Fibroblast of villous mesenchyme (primary cell): ENCODE measurements at places on chromosomes 11 and 22.

DNA sequence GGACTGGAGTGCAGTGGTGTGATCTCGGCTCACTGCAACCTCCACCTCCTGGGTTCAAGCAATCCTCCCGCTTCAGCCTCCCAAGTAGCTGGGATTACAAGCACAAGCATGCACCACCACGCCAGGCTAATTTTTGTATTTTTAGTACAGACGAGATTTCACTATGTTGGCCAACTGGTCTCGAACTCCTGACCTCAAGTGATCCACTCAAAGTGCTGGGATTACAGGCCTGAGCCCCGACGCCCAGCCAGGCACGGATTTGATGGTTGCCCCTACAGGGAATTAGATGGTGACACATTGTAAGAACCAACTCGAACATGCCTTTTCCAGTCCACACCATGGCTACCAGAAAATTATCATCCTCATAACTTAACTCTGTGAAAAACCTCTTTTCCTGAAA, 26.8 kb upstream of the RTL6 start:
- DNase-seq: peak; percentile 44

- DNase-seq: no peak
These were observed 71.3 kb upstream of the CLDN5 start for GRCh38 chr22:19595532-19595931.

DNA sequence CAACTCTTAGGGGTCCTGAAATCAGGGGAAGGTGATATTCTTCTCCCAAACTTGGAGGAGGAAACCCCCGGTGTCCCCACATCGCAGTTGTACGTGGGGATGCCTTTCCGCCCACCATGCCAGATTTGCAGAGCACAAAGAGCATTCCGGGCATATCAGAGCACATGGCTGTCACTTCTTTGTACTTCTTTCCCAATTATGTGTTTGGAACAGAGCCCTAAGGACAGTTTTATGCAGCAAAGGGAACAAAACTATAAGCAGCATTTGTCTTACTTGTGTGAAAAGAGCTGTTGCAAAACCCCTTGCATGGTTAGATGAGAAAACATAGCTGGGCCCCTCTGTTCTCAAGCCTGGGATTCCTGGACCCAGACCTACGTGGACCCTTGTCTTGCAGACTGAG, 41.2 kb downstream of the NTM start:
- no peak for DNase-seq

DNA sequence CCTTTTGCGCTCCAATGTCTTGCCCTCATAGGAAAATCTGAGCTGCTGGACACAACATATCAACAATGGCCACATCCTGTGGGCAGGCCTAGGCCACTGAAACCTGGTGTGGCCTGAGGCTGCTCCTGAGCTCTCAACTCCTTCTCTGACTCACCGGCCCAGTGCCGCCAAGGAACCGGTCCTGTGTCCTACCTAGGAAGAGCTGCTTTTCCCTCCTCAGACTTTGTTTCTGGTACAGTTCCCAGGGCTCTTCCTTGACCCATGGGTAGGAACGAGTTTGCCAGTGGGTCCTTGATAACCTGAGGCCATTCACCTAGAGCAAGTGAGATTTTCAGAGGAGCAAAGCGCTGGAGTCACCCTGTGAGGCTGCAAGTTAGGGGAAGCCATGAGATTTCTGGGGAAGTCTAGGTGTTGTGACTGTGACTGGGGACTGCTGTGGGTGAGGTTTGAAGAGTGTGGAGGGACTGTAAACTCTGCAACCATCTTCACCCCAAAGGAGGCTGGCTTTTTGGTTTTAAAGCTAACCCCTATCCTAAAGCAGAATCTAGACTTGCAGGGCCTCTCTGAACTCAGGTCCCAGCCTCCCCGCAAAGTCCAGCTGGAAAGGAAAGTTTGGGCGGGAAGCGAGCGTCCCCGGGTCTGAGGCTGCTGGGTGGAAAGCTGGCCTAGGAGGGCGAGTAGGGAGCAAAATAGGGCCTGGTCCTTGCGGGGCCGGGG, 12.0 kb upstream of the PAX6 start:
- no peak for DNase-seq

- peak; percentile 23 for DNase-seq
These were observed at the start of gene P2RY2 for GRCh38 chr11:73218106-73218829. P2RY2 (plus strand) TSS chr11:73218281; CDS start chr11:73234160, 15,879 bp downstream.

DNA sequence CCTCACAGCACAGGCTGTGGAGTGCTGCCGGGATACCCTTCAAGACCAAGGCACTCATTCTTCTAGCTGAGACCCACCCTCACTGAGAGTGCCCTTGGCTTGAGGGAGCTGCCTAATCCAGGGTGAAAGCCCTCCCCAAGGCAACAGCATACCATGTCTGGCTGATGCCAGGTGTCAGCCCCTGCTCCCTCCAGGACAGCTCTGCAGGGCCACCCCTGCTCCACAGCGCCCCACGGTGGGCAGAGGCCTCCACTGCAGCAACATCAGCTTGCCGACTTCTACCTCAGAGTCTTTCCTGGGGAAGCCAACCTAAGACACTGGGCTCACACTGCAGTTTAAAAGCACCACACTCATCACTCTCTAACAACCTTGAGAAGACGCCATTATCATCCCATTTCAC, 29.0 kb downstream of the TTLL1 start:
- peak; percentile 16 for DNase-seq

GRCh38 chr11:76561245-76561644, 109.3 kb downstream of the LRRC32 start:
- DNase-seq: no peak

DNA sequence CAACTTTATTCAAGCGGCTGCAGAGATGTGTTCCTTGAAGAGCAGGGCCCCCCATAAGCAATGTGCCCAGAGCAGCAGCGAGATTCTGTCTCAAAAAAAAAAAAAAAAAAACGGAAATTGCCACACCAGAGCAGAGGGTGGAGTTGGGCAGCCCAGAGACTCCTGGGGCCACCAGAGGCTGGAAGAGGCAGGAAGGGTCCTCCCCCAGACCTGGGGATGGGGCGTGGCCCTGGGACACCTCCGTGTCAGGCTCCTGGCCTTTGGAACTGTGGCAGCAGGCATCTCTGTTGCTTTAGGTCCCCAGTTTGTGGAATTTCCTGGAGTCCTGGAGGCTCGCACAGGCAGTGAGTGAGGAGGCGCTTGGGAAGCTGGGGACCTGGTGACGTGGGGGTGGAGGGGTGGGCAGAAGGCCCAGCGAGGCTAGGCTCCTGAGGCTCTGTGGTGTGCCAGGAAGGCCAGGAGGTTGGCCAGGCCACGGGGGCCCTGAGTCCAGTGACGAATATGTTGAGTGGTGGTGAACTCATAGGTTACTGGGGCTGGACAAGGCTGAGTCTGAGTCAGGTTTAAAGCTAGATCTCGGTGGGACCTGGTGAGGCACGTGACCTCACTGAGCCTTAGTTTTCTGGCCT, 735.6 kb downstream of the BRD1 start:
- no peak for DNase-seq

DNA sequence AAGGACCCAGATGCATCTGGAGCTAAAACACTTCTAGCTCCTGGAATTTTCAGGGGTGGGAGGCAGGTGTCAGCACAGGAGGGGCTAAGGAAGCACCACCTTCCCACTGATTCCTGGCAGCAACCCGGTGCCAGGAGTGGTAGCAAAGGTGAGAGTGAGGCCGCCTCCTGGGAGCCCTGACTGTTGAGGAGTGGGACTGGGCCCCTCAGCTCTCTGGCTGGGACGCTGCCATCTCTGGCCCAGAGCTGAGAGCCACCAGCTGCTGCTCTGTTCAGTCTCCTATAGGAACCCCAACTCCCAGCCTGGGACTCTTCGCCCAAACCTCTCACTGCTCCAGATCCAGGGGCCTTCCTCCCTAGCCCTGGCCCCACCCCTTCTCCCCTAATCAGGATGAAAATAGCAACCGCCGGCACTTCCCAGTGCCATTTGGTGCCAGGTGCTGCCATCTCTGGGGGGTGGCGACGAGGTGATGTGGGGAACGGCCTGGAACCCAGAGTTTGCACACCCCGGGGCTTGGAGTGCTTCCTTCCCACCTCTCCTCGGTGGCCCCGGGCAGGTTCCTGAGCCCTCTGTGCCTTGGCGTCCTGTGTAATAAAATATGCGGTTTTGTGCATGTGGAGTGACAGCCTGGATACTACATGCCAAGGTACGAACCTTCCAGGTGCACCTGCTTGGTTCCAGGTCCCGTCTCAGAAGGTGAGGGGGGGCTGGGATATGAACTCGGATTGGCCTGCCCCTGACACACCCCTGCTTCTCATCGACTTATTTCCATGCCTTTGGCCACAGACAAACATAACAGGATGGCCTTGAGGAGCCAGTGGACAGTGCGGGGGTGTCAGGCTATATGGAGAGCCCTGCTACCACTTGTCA, 35.7 kb upstream of the CELSR1 start:
- no peak for DNase-seq

DNA sequence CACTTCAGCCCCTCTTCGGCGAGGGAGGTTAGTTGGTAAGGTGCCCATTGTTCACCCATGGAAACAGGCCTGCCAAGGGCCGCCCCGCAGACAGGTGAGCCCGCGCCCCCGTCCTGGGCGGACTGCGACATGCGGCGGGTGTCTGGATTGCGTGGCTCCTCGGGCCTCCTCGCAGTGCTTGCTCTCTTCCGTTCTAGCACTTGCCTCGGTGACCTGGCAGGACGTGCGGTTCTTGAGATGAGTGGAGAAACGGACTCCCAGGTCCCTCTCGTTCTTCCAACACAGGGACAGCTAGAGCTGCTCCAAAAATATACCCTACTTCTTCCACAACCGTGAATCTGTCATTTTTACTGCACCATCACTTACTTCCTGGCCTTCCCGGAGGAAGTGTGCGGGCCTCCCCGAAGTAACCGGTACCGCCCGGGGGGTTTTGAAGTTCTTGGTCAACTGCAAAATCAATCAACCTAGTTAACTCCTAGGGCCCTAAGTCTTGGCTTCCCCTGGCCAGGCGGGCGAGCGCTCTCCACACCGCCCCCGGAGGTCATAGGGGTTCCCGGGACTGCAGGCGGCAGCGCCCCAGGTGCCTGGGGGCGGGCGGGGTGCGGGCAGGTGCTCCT, 745 bp upstream of the ZBTB44 start:
- no peak for DNase-seq

- DNase-seq: peak; percentile 80
These were observed 40.8 kb downstream of the IGLL1 start for GRCh38 chr22:23539135-23539838.

DNA sequence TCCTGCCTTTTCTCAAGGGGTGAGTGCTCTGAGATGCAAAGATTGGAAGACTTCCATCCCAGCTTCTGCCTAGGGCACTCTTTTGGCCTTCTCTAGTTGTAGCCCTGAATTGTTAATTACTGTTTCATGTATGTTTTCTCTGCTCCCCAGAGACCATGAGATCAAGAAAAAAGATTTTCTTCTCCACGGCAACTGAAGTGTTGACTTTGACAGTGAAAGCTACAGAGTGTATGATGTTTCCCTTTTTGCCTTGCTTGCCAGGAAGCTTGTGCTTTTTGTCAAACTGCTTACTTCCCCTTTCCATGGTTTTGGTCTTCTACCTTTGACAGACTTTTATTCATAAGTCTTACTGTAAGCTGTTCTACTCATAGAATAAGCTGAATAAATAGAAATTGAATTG, 23.3 kb upstream of the EIF3D start:
- no peak for DNase-seq

- no peak for DNase-seq
These were observed 47.3 kb downstream of the PRR5L start for GRCh38 chr11:36343436-36343835.

- DNase-seq: no peak
These were observed 53.0 kb downstream of the CTSC start for GRCh38 chr11:88284336-88285050.

GRCh38 chr11:117946156-117946841, 17.1 kb upstream of the TMPRSS13 start:
- no peak for DNase-seq

- peak; percentile 34 for DNase-seq
These were observed at the start of gene LAYN for GRCh38 chr11:111540114-111540936. LAYN (plus strand) TSS chr11:111540720; CDS start chr11:111540844, 124 bp downstream.

- peak; percentile 57 for DNase-seq
These were observed at the start of gene PRSS23 for GRCh38 chr11:86800076-86800959. PRSS23 (plus strand) TSS chr11:86800542; CDS start chr11:86807644, 7,102 bp downstream.

GRCh38 chr22:48890693-48891554, 936.7 kb downstream of the BRD1 start:
- no peak for DNase-seq

- no peak for DNase-seq
These were observed 5.6 kb downstream of the RGL4 start for GRCh38 chr22:23696326-23696851.

GRCh38 chr22:21876486-21877176, 9.2 kb upstream of the MAPK1 start:
- peak; percentile 70 for DNase-seq

DNA sequence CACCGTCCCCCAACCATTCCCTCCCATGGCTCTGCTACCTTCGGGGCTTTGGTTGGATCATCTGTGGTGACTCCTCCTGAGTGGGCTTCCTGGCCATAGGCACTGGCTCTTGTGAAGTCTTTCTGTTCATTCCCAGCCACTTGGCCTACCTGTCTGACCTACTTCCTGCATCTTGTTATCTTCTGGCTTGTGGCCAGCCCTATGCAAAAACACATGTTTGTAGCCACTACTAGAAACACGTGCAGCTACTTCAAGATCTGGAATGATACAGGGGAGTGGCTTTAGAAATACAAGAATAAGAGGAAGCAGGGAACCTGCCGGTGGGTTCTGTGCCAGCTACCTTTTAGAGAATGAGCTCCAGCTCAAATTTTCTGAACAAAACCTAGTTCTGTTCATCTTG, 20.9 kb downstream of the RCOR2 start:
- DNase-seq: no peak

DNA sequence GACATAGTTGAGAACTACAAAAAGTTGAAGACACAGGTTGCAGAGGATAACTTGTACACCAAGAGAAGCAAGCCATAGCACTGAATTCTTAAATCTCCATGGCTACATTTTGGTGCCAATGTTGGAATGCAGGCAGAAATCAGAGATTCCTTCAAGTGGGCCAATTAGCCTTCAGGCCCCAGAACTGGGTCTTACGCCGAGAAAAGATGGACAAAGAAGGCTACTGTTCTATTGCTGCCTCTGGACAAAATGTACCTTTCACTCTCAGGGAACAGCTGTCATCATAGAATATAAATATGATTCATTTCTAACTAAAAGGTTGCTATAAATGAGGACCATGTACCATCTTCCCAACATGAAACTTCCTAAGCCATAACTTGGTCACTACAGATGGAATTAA, 13.7 kb downstream of the TMEM216 start:
- DNase-seq: no peak
